ENCODE measurements at places on chromosomes 7 and 10.

DNA sequence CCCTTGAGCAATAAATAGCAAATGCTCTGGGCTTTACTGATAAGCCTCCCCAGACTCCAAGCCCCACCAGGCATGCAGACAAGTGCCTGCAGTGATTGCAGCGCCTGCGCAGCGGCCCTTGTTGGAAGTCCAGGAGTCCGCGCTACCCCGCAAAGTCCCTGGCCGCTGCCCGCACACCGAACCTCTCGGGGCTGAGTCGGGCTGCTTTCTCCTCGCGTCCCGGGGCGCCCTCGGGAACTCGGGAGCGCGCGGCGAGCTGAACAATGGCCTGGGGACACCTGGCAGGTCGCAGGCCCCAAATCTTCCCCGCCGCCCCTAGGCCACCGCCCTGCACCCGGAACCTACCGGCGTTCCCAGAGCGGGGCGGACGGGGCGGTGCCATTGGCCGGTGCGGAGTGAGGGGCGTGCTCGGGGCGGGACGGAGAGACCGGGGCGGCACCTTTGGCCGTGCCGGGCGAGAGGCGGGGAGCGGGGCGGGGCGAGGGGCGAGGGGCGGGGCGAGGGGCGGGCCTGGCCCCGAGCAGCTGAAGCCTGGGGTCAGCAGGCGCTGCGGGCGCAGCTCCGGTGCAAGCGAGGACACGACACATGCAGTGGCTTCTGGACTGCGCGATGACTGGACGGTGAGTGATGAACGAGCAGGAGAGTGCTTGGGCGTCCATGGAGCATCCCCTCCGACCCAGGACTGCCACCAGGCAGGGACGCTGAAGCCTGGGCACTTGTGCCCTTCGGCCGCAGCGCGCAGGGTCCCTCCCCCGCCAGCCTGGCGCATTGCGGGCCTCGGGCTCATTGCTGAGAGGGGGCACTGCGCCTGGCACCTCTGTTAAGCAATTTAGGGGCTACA, at the start of gene RASSF4:
Gene RASSF4, plus strand, starts transcription at position 556 of the 841 bp plus-strand sequence. CDS start 10,401 bp downstream, outside the sequence.
- peak; percentile 79 for DNase-seq

DNA sequence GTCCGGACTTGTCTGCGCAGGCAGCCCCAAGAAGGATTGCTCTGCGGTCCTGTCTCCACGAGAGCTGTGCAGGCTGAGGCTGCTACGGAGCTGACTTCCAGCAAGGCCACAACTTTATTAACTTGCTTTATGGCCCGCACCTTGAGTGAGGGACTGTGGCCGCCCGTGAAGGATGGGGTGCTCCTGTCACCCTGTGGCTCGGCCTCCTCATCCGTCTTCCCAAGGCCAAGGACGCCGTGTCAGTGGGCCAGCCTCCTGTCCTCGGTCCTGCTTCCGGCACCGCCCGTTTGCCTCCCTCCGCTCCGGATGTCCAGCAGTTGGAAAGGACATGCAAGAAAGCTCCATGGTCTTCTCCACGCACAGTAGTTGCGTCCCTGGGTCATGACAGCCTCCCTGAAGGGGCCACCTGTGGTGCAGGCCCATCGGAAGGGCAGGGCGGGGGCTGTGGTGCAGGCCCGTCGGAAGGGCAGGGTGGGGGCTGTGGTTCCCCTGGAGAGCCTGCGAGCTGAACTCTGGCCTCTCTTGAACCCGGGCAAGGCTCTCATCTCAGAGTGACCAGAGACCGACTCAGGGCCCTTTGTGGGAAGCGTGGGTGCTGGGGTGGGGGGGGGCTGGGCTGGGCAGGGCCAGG, 87.1 kb downstream of the NKX6-2 start:
- DNase-seq: no peak

DNA sequence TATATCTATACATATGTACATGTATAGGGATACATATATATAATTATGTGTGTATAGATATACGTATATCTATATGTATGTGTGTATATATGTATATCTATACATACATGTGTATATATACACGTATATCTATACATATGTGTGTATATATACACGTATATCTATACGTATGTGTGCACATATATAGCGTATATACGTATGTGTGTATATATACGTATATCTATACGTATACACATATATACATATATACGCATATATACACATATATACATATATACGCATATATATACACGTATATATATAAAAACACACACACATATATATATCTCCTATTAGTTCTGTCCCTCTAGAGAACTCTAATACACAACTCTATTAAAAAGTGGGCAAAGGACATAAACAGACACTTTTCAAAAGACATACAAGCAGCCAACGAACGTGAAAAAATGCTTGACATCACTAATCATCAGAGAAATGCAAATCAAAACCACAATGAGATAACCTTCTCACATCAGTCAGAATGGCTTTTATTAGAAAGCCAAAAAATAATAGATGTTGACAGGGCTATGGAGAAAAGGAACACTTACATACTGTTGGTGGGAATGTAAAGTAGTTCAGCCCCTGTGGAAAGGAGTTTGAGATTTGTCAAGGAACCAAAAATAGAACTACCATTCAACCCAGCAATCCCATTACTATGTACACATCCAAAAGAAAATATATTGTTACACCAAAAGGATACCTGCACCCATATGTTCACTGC, 22.0 kb upstream of the TMEM120A start:
- no peak for DNase-seq

DNA sequence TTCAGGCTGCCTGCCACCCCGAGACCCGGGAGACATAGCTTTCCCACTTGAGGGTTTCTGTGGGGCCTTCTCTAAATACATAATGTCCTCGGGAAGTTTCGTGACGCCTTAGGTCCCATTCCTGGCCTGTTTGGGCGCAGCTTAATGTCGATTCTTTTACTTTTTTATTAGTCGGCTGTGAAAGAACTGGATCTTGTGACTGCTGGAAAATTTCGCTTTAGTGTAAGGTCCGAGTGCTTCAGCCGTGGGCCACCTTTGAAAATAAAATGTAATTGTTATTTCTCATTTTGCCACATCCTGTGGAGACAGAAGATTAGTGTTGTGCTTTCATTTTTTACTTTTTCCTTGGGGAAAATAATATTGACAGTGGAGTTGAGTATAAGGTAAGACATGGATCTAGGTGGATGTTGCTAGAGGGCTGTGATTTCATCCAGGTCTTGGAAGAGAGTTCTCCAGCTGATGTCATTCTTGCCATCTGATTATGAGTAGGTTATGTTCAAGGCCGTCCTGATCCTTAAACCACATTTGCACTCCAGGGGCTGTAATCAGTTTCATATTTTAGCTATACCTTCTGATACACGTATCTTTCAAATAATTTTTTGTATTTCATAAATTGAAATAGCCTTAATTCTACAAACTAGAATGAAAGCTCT, 830 bp downstream of the RAB18 start:
- DNase-seq: no peak

DNA sequence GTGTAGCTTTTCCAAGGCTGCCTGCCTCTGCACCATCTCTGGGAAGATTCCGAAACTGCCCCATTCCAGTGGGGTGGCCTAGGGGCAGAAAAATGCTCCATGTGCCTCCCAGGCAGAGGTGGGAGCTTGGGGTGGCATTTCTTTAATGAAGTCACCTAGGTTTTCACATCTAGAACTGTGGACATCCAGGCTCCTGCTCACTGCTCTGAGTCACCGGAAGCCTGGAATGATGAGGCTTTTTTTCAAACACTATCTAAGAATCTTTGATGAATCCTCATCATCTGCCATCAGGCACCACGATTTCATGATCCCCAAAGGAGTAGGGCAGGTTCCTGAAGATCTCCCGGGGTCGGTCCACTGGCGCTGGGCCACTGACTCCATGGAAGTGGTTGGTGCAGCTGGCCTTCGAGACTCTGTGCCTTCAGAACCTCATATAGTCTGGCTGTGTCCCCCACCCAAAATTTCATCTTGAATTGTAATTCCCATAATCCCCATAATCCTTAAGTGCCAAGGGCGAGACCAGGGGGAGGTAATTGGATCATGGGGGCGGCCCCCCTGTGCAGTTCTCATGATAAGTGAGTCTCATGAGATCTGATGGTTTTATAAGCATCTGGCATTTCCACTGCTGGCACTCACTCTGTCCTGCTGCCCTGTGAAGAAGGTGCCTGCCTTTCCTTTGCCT, 37.1 kb downstream of the MTURN start:
- peak; percentile 24 for DNase-seq
